ENCODE measurements at places on chromosomes 2 and 18.
A peak's percentile ranks its signal among the peaks of the same experiment; 100 is the strongest.

DNA sequence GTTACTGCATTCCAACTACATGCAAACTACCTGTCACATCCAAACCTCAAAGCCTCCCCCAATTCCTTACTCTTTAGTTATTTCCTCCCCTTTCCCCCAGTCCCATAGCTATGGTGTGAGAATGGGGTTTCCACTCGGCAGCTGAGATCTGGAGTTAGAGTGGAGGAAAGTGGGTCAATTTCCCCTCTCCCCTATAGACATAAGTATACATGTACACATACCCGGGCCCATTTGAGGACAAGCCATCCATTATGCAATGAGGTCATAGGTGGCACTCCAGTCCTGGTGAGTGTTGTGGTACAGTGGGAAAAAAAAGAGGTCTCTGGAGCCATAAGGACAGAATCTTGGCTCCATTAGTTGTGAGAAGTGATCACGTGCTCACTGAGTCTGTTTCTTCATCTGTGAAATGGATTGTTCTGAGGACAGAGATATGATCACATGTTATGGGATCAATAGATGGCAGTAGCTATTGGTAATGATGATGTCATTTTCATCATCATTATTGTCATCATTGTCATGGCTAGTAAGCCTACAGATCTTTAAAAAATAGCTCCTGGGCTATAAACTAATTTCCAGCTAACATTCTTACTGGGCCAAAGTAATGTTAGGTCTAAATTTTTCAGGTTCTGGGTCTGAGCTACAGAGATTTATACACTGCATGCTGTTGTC, 119.0 kb downstream of the BCL2L11 start:
- DNase-seq = no peak

GRCh38 chr2:134392442-134393074, 138.7 kb downstream of the MGAT5 start:
- no peak for DNase-seq

DNA sequence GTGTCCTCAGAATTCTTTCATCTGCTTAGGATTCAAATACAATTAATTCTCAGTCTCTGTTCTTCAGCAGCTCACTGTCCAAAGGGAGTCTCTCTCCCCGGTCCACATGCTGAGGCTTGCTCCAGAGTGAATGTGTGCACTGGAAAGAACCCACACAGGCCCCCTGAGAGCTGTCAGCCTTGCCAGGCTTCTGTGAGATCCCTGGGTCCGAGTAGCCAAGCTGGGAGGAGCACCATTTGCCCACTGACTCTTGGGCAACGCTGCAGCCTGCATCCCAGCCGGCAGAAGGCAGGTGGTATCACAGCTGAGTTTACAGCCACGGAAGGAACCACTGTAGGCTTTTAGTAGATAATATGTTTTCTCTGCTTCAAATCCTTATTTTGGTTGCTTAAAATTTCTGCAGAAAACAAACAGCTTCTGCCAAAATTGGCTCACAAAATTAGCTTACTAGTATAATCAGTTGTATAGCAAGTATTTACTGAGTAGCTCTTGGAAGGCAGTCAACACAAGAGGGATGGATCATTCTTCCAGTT, 21.4 kb upstream of the LTBP1 start:
- no peak for DNase-seq

DNA sequence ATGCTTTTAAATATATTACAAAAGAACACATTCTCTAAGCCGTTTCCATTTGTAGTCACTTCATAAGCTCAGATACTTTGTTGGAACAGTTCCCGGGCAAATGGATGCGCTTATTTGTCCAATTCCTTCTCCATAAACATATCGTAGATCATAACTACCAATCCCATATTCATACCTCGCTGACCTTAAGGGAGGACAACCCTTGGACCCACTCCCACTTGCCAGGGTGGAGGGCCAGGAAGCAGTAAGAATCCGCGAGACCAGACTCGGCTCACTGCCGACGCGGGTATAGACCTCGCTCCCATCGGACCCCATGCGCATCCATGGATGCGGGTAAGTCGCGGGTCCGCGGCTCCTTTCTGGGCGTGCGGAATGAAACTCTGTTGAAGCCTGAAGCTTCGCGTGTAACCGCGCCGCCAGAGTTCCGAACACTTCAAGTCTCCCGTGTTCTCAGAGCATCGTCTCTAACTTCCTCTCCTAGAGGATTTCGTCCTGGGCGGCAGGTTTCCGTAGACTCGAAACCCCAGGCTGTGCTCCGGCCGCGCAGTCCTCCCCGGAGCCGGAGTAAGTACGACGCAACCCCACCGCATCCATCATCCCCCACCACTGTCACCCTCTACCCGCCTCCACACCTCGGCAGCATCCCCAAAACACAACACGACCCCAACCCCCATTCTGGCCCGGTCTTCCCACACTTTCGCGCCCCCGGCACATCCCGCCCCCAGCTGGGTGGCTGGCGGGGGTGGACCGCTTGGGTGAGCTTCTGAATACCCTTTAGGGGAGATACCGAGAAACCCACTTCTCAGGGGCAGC, 1.1 kb downstream of the DSC3 start:
- DNase-seq = no peak

DNA sequence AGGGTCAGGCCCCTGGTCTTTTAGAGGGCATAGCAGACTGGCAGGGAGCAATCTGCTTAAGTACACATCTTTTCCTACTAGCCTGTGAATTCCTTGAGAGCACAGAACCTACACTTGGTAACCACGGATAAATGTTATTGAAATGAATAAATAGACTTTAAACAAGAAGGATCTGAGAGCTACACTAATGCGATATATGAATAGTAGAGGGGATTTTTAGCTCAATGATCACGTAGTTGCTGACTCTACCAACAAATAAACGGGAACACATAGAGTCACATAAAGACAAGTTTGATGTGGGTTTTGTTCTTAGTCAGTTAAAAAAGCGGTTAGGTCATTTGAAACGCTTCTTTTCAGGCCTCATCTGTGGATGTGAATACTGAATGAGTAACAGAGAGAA, 290.3 kb upstream of the CCDC68 start:
- DNase-seq = peak; percentile 68

Data from activated CD4-positive, alpha-beta T cell treated with anti-CD3 and anti-CD28 coated beads, Interleukin-2, Interleukin-6, amounts not matched to agents 100 ng/mL and 50 ng/mL, durations not matched to agents 16 hours and 8 hours (primary cell).